ENCODE measurements at places on chromosomes 7 and 10.

DNA sequence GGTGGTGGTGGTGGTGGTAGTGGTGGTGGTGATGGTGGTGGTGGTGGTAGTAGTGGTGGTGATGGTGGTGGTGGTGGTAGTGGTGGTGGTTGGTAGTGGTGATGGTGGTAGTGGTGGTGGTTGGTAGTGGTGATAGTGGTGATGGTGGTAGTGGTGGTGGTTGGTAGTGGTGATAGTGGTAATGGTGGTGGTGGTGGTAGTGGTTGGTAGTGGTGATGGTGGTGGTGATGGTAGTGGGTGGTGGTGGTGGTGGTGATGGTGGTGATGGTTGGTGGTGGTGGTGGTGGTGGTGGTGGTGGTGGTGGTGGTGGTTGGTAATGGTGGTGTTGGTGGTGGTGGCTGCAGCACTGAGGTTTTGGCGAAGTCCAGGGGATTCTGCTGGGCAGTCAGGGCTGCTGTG, 58.5 kb downstream of the TMEM130 start:
- no peak for DNase-seq

- DNase-seq = no peak
Measured at GRCh38 chr10:75049316-75050148, 61.9 kb upstream of the SAMD8 start.

GRCh38 chr10:49549640-49550346, 10.9 kb upstream of the ERCC6 start:
- no peak for DNase-seq

DNA sequence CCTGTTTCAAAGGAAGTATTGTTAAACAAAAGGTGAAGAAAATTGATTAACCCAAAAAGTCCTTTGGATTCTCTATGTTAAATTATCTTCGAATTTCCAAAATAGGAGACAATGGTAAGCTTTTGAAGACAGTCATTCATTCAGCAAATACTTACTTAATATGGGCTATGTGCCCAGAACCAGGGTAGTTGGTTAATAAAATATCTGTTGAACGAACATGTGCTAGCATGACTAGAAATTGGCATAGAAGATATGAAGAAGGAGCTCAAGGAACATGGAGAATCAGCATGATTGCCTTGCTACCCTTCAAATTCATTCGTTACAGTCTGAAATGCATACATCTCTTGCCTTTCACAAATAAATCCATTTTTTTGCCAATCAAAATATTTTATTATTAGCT, 123.1 kb upstream of the RHEB start:
- DNase-seq = no peak

- DNase-seq = no peak
Measured at GRCh38 chr7:152419473-152420429, 16.1 kb downstream of the KMT2C start.

DNA sequence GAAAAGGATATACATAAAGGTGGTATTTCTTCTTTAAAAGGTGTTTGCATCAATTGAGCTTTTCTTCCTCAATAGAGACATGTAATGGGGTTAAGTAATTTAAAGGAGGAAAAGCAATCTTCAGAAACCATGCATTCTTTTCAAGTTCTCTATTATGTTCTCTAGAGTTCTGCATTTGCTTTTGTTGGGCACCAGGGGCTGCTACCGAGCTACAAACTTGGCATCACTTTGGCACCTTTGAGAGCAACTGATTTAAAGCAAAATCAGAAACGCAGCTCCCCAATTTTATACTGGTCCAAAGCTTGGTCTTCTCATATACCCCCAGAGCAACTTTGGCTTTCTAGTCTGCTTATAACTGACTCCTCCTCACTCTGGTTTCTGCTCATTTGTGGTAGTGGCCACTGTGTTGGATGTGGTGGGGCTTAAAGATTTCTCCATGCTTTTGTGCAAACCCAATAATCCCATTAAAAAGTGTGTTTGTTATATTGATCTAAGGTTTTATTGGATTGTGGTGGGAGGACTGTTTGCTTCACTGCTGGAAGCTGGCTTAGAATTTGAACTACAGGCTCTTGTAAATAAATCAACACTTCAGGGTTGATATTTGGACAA, 712.1 kb downstream of the PHTF2 start:
- DNase-seq = no peak

- peak; percentile 58 for DNase-seq
Measured at GRCh38 chr7:128933180-128933891, 4.4 kb upstream of the IRF5 start.

Measured in GM12892 (cell line).